ENCODE measurements at places on chromosomes 7 and 10.

DNA sequence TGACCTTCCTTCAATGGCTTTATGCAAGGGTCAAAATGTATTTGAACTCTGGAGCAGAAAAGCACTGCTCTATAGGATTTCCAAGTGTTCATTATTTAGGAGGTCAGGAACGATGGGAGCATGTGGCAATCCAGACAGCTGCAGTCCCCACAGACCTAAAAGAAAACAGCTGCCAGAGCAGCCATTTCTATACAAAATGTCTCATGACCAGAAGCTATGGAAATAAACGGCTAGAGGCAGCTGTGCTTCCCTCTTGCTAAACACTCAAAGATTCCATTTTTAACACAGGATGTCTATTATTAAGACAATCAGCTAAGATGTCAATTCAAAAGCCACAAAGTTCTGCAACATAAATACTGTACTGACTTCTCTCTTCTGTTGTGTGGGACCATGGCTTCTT lies 879.1 kb upstream of the C7orf33 start:
- no peak for DNase-seq

GRCh38 chr7:25583621-25584020 lies 355.3 kb upstream of the NPVF start:
- no peak for DNase-seq

GRCh38 chr7:135283959-135284638 lies 50.5 kb downstream of the STRA8 start:
- DNase-seq = no peak

GRCh38 chr10:97270523-97271154 lies 21.8 kb downstream of the ARHGAP19 start:
- DNase-seq = peak; percentile 83

GRCh38 chr7:112266595-112267270 lies 60.2 kb downstream of the ZNF277 start:
- peak; percentile 76 for DNase-seq

GRCh38 chr7:100472854-100473499 lies 6.0 kb downstream of the TSC22D4 start:
- DNase-seq = peak; percentile 41

DNA sequence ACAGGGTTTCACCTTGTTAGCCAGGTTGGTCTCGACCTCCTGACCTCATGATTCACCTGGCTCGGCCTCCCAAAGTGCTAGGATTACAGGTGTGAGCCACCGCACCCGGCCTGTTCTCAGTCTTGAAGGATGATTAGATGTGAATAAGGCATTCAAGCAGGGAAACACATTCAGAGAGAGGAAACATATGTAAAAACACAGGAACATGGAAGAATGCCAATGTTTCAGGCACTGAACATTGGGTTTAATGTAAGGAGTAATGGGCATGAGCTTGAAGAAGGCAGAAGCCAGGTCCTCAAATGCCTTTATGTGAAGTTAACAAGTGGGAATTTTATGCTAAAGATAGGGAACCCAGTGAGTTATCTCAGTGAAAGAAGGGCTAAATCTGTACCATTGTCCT lies 74.3 kb downstream of the ARL4A start:
- no peak for DNase-seq

GRCh38 chr10:124722798-124723783 lies 21.1 kb downstream of the FAM53B start:
- DNase-seq = peak; percentile 52

DNA sequence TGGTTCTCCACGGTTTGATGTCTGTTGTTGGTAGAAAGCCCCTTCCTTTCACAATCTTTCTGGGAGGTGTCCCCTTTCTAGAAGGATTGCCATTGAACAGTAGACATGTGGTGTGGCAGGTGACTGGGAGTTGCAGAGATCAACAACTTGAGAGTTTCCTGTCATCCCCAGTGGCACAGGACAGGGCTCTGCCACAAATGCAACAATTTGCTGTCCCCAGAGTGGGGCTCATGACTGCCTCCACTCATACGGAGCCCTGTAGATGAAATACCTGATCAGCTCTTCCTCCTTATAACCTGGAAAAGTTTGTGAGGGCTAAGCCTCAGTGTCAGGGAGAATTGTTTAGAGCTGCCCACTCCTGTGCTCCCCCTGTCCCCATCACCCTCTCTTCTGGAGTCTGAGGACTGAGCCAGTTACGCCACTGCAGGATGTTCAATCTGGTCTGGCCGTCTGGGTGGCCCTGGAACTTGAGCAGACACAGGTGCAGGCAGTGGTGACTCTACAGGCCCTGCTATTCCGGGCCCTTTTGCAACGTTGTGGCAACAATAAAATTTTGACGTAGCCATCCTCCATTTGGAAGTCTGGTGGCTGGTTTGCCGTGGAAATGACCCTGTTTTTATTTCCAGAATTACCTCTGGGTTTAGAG lies 6.5 kb downstream of the DBNL start:
- DNase-seq = no peak

DNA sequence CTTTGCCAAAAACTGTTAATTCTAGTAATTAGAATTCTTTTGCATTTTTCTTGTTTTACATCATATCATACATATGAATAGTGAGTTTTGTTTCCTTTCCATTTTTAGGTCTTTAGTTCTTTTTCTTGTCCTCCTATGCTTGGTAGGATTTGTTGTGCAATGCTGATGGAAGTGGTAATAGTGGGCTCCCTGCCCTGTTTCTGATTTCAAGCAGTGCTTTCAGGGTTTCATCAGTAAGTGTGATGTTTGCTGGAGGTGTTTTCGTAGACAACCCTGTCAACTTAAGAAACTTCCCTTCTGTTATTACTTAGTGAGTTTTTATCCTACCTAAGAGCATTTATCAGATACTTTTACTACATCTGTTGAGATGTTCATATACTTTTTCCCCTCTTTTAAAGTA lies 50.5 kb downstream of the CSGALNACT2 start:
- DNase-seq = peak; percentile 72

GRCh38 chr7:27739301-27739908 lies 557 bp upstream of the TAX1BP1 start:
- no peak for DNase-seq

DNA sequence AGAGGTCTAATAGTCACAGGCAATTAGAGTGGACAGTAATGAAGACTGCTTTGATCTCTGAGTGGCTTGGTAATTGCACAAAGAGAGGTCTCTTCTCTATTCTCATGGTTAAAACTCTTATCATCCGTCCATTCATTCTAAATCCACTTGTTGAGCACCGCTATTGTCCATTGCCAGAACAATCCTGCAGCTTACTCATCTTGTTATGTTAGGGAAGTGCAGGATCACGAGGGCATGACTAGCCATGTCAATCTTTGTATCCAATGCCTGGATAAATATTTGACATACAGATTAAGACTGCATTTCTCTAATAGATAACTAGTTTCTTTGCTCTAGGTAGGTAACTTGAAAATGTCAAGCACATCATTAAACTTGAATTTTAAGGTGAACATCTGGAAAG lies 14.9 kb downstream of the SFTPD start:
- peak; percentile 6 for DNase-seq

DNA sequence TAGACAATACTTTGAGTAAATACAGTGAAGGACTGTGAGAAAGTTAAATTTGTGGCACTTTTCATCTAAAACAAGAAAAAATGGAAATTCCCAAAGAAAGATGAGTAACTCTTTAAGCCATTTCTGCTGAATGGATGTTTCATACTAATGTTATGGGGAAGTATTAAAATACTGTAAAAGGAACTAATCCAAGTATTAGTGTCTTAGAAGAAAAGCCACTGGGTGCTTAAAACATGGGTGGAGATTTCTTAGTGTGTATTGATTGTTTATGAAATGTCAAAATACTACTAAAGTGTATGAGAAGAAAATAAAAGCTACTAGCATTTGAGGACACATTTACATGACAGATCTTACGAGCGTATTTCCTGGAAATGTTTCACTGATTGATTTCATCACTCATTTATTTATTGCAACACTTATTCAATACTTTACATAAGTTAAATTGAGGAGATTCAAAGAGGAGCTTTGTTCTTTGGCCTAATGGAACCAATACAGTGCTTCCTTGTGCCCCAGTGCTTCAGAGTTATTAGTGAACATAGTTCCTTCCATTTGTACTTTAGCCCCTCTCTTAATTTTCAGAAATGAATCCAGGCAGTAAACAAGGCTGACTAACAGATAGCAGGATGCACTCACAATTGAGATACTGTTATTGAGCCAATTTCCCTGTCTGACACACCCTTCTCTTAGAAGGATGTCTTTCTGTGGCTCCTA lies 155.5 kb upstream of the AHR start:
- peak; percentile 29 for DNase-seq

GRCh38 chr10:12974491-12975199 lies 26.9 kb downstream of the CCDC3 start:
- DNase-seq = no peak

GRCh38 chr10:35058134-35058533 lies 32.0 kb downstream of the CUL2 start:
- peak; percentile 94 for DNase-seq

DNA sequence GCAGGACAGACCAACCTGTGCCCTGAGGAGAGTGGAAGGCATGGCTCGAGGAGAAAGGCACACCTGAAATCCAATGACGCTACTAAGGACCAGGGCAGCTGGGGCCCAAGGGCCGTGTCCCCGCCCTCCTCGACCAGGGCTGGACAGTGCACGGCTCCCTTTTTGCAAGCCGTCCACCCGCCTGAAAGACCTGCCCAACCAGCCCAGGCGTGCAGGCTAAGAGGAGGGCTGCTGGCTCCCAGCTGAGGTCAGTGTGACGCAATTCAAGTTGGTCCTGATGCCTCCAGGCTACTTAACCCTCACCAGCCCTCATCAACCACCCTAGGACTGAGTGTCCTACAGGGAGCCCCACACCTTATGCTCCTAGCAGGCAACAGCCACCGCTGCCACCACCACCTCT lies 69.3 kb downstream of the DLG5 start:
- DNase-seq = no peak

DNA sequence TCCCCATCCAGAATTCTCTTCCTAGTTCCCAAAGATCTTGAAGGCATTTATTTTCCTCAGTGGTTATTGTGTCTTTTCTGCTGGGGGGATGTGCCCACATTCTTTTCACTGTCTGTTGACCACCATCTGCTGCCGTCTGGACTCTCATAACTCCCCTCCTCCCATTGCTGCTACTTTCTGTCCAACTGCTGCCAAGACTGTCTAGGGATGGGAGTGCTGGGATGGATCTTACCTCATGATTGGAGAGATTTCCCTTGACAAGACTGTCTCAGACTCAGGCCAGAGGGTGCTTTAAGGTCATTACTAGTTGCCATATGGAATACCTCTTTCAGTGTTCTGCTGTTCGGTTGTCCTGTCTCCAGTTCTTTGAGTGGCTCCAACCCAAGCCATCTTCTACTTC lies 141.6 kb downstream of the C1GALT1 start:
- no peak for DNase-seq

GRCh38 chr10:86288695-86289576 lies 77.7 kb downstream of the GRID1 start:
- DNase-seq = no peak

- DNase-seq = peak; percentile 38
These were observed 105.5 kb downstream of the KCNMA1 start for GRCh38 chr10:77532068-77532467.

GRCh38 chr7:133054162-133054840 lies 27.6 kb downstream of the CHCHD3 start:
- peak; percentile 23 for DNase-seq

- no peak for DNase-seq
These were observed 104.5 kb downstream of the CHN2 start for GRCh38 chr7:29299086-29299485.

GRCh38 chr10:107686095-107686494 lies 521.6 kb upstream of the SORCS1 start:
- no peak for DNase-seq

DNA sequence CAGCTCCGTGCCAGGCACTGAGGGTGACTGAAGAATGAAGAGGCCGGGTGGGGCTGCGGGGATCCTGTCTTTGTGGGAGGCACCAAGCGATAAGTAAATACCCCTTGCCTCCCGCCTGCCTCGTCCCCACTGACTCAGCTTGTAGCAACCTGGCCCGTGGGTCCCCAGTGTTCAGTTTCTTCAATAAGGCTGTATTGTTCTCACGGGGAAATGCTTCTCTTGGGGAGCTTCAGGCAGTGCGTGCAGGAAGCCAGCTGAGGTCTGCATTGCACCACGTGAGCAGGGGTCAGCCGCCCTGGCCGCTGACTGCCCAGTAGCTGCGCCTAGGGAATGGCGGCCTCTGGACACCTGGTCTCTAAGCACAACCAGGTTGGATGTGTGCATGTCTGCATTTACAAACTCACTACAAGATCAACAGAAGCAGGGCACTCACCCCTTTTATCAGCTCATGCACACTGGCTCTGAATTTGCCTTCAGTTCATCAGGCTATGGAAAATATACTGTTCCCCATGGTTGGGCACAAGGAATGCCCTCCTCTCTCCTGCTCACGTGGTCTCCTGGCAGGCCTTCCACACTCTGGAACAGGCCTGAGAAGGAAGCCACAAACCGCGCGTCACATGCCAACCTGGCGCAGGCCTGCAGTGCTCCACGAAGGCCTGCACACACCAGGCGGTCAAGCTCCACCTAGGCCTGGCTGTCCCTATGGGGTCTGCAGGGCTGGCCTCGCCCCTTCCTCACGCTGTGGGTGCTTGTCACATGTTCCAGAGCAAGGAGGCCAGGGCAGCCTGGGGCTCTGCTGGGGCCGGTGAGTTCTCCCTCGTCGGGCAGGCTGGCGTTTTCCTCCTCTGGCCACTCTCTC lies 135.7 kb upstream of the RNF32 start:
- no peak for DNase-seq

DNA sequence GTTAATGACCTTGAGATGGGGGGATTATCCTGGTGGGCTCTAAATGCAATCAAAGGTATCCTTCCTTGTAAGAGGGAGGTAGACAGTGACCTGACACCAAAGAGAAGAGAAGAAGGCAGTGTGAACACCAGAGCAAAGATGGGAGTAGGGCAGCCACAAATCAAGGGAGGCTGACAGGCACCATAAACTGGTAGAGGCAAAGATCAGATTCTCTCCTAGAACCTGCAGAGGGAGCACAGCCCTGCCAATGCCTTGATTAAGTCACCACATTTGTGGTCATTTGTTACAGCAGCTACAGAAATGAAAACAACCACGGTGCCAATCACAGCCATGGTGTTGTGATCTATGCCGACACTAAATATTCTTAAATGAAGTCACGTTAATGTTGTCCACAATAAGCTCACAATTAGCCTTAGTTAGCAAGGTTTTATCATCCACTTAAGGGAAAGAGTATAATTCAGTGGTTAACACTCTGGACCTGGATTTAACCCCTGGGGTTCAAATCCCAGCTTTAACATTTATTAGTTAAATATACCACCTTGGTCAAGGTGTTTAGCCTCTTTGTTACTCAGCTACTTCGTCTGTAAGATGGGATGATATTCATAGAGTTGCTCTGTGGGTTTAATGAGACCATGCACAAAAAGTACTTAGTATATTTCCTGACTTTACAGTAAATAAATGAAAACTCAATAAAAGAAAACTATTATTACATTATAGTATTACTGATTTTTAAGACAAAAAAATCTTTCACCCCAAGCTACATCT lies 70.8 kb downstream of the SGMS1 start:
- DNase-seq = peak; percentile 50

- DNase-seq = no peak
These were observed 60.4 kb downstream of the CLIP2 start for GRCh38 chr7:74349621-74350020.

GRCh38 chr7:131190581-131190980 lies 137.1 kb upstream of the MKLN1 start:
- no peak for DNase-seq

GRCh38 chr10:12852687-12853086 lies 148.8 kb downstream of the CCDC3 start:
- no peak for DNase-seq

- peak; percentile 75 for DNase-seq
These were observed 349.4 kb downstream of the EXOC4 start for GRCh38 chr7:133602291-133602690.

GRCh38 chr7:29825775-29826529 lies 19.6 kb downstream of the WIPF3 start:
- no peak for DNase-seq

GRCh38 chr10:131657985-131658330 lies 242.8 kb upstream of the PPP2R2D start:
- no peak for DNase-seq

Data from choroid plexus epithelial cell (primary cell).